ENCODE measurements at places on chromosomes 1 and 21.

- no peak for DNase-seq
Measured at GRCh38 chr1:156439036-156439776, 61.4 kb downstream of the MEF2D start.

DNA sequence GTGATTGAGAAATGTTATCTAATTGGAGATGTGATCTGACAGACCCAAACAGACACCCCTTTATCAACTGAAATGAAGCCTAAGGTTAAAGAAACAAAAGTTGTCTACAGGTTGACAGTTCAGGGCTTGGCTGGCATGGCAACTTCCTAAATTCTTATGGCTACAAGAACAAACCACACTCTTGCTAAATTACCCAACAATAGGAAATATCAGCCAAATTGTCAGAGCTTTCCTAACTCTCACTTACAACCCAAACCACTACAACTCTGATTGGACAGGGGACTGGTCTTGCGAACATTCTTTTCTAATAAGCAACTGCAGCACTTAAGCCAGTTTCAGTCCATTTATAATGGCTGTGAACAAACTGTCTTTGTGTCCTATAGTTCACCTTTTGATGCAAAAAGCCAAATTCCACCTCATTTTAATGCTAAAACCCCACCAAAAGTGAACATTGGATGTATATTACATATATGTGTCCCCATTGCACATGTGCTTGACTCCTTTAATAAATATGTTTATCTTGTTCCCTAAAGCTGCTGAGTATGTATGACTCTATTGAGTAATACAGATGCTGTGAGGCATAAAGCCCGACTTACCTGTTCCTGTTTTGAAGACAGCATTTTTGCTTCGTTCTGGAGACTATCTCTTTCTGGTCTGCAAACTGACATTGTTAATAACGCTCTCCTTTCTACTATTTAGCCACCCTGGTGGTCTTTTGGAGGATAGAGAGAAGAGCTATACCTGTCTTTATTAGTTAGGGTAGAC lies 101.3 kb upstream of the HMCN1 start:
- DNase-seq, result peak; percentile 99

DNA sequence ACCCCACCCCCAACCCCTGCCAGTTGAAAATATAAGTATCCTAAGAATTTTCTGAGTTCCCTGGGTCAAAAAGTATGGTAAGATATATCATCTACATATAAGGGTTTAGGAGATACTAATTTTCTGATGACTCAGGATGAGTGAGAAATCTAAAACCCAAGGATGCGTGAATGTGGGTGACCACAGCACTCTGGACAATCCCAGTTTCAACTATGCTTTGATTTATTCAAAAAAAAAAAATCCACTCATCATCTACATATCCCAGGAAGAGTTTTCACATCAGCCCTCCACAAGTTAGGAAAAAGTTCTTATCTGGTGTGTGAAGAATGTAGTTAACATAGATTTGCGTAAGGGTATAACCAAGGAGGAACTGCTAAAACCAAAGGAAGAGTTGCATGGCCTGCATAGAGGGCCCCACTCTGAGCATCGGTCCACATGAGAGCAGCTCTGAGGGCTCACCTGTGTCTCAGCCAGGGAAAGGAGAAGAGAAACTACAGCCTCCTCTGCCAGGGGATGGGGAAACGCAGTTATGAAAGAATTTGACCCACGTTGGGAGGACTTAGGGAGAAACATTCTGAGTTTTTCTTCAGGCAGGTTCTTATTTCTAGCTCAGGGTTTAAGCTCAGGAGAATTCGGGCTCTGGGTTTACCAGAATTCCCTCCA lies 18.8 kb downstream of the LAMB3 start:
- DNase-seq, result peak; percentile 65

DNA sequence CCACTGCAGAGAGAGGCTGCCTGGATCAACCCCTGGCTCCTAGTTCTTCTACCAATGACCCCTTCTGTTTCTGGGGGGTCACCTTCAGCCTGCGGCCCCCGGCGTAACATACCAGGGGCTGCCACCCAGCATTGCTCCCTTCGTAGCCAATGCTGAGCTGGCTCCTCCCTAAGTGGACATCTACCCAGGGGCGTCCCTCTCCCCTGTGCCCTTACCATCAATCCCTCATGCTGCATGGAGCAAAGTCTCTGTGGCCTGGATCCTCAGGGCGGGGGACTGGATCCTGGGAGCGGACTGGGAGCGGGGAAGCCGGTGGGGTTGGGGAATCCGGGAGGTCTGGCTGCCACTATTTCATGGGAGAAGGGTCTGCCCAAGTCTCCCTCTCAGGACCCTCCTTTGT lies 28.6 kb downstream of the TRIM67 start:
- no peak for DNase-seq

DNA sequence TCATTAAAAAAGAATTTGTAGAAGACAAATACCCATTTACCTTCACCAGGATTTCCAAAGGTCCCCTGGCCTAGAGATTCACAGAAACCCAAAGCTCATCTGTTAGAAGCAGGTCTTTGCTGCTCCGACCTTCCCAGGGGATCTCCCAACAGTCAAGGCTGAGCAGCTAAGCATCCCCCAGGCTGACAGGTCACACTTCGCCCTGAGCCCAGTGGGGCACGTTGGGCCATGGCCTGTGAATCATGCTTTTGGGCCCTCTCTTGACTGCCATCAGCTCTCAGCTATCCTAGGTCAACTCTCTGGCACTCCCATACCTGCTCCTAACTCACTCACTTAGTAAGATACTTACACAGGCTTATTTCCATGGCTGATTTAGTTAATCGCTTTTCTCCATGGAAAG lies 157.7 kb downstream of the DSCAM start:
- DNase-seq, result no peak

- no peak for DNase-seq
Measured at GRCh38 chr1:36080801-36081200, 3.1 kb upstream of the TEKT2 start.

GRCh38 chr1:228070173-228070572 lies 12.3 kb upstream of the ARF1 start:
- DNase-seq, result no peak

- DNase-seq, result peak; percentile 55
Measured at GRCh38 chr1:68384321-68384813, 65.4 kb downstream of the RPE65 start.

- DNase-seq, result peak; percentile 54
Measured at GRCh38 chr1:206507284-206508129, at the start of gene RASSF5. TSS of gene RASSF5 (plus strand) at chr1:206507531. CDS start at chr1:206507603, 72 bp downstream.

- peak; percentile 41 for DNase-seq
Measured at GRCh38 chr1:113835686-113836290, 23.5 kb upstream of the RSBN1 start.

DNA sequence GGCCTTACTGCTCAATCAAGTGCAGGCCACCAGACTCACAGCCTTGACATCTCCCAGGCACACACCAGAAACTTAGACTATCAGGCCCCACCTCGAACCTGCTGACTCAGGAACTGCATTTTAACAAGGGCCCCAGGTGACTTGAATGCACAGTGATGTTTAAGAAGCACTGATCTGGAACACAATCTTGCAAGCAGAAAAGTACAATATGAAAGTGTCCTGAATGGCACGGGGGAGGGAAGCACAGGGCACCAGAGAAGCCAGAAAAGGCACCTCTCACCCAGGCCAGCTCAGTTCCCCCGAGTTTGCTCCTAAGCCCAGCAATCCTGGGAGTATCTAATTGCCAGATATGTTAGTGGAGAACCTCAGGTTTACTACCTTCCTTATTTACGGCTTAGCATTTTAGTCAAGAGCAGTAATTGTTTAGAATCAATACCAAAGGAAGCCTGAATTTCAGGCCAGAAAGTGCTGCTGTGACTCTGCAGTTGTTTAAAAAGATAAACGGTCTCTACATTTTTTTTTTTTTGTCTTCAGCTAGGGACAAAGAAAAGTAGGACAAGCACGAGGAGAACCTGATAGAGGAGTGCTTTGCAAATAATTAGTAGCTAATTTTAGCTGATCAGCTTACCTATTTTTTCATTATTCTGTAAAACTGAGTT lies 50.9 kb upstream of the CDC42BPA start:
- no peak for DNase-seq

DNA sequence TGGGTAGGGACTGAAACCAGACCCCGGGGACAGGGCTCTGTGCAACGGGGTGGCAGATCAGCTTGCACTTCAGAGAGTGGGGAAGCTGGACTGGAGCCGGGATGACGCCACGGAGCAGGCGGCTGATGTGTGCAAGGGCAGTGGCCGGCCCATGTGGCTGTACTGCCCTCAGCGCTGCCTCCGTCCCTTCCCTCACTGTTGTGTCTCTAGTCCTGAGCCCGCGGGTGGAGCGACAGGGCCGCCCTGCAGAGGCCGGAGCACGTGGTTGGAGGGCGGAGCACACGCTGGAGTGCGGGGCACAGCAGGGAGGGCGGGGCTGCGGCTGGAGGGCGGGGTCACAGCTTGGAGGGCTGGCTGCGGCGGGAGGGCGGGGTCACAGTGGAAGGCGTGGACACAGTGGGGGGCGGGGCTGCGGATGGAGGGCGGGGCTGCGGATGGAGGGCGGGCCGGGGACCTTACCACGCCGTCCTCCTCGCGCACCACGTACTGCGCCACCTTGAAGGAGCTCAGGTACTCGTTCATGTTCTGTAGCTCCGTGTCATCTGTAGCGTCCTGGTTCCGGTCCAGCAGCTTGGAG lies 52.4 kb downstream of the CHD5 start:
- DNase-seq, result peak; percentile 80

- DNase-seq, result no peak
Measured at GRCh38 chr1:101122452-101123166, 97.0 kb upstream of the DPH5 start.

DNA sequence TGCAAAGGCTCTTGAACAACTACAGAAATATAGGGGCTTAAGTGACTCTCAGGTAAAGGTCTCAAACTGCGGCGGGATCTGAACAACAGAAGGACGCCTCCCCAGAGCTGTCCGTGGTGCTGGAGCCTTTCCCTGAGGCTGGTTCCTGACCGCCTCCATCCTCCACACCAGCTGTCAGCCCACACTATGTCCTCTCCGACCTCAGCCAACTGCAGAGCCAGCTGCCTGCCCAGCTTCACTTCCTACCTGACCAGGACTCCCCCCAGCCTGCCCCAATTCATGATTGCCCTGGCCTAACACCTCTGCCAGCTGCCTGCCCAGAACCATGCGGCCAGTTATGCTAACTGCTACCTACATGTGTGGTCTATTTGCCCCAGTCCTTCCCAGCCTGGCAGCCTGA lies 63.6 kb upstream of the ZC3H12A start:
- peak; percentile 8 for DNase-seq

DNA sequence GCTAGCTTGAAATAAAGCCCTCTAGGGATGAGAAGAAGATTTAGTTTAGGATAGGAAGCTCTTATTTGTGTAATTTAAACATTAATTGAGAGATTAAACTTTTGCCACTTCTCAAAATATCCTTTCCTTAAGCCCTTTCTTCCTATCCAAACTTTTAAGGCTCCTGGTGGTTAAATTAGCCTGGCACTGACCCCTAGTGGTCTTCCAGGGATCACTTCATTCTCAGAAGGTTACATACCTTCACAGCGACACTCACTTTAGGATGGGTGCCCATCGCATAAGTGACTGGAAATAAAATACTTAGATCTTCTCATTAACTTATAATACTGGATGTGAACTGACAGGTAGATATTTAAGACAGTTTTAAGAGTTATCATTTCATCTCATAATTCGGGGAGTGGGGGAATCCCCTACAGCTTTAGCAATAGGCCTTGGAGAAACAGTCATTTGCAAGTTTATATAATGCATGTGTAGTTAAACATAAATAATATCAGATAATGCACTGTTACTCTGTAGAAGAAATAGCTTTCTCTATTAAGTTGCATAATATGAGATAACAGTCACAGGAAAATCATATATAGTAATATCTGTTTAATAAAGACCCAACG lies 7.4 kb downstream of the LHX9 start:
- peak; percentile 40 for DNase-seq

DNA sequence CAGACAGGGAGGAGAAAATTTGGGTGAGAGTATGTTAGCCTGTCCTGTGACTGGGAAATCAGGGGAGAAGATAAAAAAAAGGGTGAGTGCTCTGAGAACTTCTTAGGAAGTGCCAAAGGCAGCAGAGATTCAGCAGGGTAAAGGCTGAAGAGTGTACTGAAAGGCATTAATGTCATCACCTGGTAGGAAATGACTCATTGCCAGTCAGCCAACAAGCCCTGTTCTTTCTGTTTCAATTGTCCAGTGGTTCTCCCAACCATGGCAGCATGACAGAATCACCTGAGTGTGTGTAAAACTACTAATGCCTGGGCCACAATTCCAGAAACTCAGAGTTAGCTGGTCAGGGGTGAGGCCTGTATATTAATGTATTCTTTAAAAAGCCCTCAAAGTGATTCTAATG lies 83.5 kb downstream of the INTS7 start:
- no peak for DNase-seq

DNA sequence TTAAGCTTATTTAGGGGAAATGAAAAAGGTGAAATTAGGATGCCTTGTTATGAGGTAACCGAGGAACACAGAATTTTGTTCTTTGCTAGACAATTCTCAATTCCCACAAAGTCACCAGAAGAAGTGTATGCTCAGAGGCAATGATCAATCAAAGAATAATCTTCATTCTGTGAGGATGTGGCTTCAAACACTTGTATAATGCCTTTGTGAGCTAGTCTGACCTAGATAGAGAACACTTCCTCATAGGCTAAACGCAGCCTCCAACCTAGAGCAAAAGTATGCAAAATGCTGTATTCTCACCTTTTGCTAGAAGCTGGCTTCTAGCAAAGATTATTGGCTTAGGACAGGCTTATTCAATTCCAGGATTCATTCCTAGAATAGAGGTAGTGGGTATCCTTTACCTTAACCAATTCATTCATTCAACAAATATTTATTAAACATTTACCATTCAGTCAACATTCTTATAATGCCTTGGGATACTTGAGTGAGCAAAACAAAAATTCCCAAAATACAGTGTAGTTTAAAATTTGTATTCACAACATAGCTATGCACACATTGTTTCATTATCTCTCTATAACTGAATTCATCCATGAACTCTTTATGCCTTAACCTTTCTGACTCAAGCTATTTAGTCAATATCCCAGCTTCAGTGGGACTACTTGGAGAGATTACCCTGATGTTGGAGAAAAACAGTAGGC lies 530.2 kb downstream of the PTPRC start:
- peak; percentile 19 for DNase-seq

GRCh38 chr1:241782396-241782795 lies 65.6 kb upstream of the EXO1 start:
- DNase-seq, result no peak

DNA sequence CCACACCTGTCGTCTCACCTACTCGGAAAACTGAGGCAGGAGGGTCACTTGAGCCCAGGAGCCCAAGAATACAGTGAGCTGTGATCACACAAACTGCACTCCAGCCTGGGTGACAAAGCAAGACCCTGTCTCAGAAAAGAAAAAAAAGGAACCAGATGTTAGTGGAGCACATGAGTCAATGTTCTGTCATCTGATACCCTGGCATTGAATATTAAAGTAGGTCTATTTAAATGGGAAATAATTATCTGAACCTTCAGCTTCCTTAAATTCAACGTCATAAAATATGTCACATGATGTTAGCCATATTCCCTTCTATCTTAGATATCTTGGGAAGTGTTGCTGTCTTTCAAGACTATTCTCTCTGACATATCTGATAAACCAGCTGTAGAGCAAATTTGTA lies 47.3 kb downstream of the NCAM2 start:
- DNase-seq, result peak; percentile 67

DNA sequence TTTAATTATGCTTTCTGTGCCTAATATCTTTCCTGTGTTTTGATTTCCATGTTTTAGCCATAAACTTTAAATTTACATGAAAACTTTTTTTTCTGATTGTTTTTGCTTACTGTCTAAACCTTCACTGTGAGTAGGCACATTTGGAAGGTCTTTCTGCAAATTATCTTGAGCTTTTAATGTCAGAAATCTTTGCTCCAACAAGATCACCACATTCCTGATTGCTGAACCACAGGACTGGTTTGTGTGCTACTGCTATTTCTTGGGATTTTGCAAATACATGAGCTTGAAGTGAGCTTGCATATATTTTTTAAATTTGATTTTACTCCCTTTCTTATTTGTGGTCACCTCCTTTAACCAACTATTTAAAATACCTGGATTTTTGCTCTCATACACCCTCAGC lies 61.3 kb downstream of the PTBP2 start:
- DNase-seq, result no peak
